C1 segment of cervical spinal cord (tissue), 14 donors: ENCODE measurements at places on chromosomes 12 and 14.

DNA sequence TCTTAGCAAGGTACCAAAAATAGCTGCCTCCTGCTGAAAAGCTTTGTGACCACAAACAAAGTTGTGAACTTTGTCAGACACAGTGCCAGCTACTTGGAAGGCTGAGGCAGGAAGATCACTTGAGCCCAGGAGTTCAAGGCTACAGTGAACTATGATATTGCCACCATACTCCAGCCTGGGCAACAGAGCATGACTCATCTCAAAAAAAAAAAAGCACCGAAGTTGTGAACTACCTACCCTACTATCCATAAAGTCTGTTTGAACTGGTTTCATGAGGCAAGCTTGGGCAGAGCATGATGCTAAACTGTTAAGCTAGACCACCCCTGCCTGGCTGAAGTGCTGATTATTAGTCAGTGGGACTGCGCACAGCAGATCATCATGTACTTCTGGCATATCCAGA is 75.5 kb downstream of the RAD52 start:
- no peak for DNase-seq

- no peak for DNase-seq
These were observed 20.3 kb upstream of the LMNTD1 start for GRCh38 chr12:25573346-25573745.

DNA sequence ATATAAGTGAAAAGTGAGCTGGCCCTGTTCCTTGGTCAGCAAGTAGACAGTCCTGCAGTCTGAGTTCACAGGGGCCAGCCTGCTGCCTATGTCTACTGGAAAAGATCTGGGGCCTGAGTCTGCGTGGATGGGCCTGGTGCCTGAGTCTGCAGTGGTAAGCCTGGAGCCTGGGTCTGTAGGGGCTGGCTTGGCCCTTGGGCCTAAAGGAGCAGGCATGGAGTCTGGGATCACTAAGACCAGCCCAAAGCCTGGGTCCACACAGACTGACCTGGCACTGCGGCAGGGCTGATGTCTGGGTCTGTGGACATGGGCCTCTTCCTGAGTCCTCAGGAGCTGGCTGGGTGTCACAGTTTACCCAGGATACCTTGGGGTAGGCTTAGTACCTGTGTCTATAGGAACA is 95.4 kb downstream of the KLHL28 start:
- no peak for DNase-seq

- DNase-seq = no peak
These were observed 176.6 kb downstream of the TRHDE start for GRCh38 chr12:72448805-72449204.

DNA sequence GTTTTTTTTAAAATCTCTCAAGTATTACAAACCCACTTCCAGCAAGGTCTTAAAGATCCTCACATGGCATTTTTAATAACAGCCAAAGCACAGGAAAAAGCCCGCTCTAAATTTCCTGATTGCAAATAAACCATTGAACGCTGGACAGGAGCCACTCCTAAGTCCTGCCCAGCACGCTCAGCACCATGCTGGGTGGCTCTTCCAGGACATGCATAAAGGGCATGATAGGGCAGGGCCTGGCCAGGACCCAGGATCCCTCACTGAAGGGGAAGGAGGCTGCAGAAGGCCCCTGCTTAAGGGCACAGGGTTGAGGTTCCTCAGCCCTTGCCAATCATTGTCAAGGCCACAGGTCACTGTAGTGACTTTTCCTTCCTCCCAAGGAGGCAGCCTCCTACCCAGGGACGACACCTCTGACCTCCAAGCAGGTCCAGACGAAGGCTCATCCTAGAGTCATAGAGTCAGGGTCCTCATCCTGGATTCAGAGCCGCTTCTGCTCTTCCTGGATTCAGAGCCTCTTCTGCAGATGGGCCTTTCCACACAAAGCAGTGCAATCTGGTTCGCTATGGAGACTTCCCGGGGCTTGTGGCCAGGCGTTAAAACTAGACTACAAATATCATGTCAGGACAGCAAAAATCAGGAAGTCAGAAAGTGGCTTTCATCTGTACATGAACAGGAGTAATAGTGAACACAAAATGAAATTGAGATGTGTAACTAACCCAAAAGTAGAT is 123.8 kb downstream of the GCH1 start:
- DNase-seq = no peak

DNA sequence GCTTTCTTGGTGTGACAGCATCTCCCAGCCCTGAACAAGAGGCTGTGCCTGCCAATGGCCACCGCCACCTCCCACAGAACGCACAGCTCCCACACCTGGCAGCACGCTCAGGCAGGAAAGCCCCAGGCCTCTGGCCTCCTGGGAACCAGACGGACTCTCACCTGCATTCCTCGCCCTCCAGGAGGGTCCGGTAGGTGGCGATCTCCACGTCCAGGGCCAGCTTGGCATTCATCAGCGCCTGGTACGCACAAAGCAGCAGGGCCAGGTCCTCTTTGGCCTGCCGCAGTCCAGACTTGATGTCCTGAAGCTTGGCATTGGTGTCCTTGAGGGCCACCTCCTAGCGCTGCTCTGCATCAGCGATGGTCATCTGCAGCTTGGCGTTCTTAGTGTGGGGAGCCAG is 12.1 kb upstream of the KRT77 start:
- DNase-seq = no peak

GRCh38 chr12:1782215-1782614 is 38.1 kb upstream of the LRTM2 start:
- DNase-seq = no peak

DNA sequence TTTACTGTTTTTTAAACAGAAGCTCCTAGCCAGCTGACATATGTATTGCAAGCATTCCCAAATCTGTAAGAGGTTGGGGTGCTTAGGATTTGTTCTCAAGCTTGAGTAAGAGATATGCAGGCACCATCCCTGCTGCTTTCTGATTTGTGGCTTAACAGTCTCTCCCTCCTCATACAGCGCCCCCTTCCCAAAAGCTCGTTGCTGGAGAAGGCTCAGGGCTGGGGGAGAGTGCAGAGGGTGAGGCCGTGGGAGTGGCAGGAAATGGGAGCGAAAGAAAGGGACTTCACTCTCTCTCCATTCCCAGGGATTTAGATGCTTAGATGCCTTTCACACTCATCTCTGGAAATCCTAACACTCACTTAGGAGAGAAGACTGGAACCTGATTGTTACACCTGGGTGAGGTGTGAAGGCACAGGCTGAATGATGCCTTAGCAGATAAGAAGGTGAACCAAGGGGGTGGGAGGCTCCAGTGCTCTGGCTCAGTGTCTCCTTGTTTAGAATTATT is 172.0 kb downstream of the C12orf75 start:
- DNase-seq = no peak
